ENCODE measurements at places on chromosomes 2 and 18. TPM values are rescaled to one million over a fixed set of nuclear protein-coding genes. Genes with fewer than 3 reads are reported as not detected.

GRCh38 chr2:144629935-144630334, 110.0 kb upstream of the ZEB2 start:
- no peak overlapping the region for H3K4me3 ChIP-seq

DNA sequence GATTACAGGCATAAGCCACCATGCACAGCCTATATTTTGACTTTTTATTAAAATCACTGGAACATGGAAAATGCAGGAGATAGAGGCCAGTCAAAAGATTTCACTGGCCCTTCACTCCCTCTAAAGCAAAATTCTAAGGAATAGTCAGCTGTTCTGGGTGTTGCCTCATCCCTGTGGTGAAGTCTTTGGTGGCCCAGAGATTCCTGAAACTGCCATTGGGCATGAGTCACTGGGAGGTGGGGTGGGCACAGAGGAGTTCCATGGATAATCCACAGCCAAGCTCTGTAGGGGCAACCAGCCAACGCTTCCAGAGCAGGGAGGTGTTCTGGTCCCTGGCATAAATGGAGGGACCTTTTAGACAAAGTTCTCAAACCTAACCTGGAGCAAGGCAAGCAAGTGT, 89.7 kb upstream of the TTC39C start:
- no peaks in the 10 kb centered on the region for H3K27me3 ChIP-seq
- no peaks in the 10 kb centered on the region for H3K36me3 ChIP-seq
- no peak for DNase-seq
- H3K4me1 ChIP-seq = peaks cover 26% of the 10 kb centered on the region

- no peaks in the 10 kb centered on the region for H3K36me3 ChIP-seq
- no peak overlapping the region for H3K27ac ChIP-seq
- H3K27me3 ChIP-seq = no peaks in the 10 kb centered on the region
These were observed 36.9 kb downstream of the CRACDL start for GRCh38 chr2:98899041-98899702.

DNA sequence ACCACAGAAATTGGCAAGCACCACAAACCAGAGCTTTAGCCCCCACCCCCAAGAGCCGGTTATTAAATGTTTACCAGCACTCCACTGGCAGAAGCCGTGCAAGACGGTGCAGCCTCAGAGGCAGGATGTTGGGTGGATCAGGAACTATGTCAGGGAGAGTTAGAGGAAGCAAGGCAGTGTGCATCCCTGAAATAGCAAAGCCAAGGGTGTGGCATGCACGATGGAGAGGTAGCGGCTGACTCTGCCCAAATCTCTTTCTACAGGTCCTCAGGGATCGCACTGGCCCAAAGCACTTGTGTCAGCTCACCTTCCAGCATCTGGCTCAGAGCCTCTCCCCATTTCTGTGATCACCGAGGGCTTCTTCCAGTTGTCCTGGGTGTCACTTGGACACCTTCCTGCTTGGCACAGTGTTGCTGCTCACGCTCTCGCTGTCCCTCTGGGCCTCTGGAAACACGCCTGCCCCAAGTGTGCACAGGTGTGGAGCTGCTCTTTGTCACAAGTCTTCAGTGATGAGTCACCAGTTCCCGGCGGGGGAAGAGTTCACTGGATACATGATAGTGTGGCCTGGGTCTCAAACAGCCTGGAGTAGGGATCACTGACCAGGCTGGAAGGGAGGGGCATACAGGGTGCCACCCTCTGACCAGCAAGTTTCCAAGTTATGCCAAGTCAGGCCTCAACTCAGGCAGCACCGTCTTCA, 17.3 kb upstream of the B3GNT7 start:
- no peaks in the 10 kb centered on the region for H3K36me3 ChIP-seq
- H3K27me3 ChIP-seq = no peaks in the 10 kb centered on the region
- DNase-seq = no peak
- no peak overlapping the region for H3K27ac ChIP-seq
- no peaks in the 10 kb centered on the region for H3K4me1 ChIP-seq

- peaks cover 2% of the 10 kb centered on the region for H3K27me3 ChIP-seq
- H3K36me3 ChIP-seq = no peaks in the 10 kb centered on the region
- peak; percentile 75 for DNase-seq
- peaks cover 24% of the 10 kb centered on the region for H3K4me1 ChIP-seq
- no peak overlapping the region for H3K27ac ChIP-seq
These were observed 7.2 kb downstream of the POMC start for GRCh38 chr2:25161055-25161781.

- no peak for DNase-seq
- H3K4me3 ChIP-seq = no peak overlapping the region
- H3K27me3 ChIP-seq = no peaks in the 10 kb centered on the region
- no peak overlapping the region for H3K27ac ChIP-seq
These were observed 16.0 kb downstream of the LRRTM1 start for GRCh38 chr2:80288576-80288975.

DNA sequence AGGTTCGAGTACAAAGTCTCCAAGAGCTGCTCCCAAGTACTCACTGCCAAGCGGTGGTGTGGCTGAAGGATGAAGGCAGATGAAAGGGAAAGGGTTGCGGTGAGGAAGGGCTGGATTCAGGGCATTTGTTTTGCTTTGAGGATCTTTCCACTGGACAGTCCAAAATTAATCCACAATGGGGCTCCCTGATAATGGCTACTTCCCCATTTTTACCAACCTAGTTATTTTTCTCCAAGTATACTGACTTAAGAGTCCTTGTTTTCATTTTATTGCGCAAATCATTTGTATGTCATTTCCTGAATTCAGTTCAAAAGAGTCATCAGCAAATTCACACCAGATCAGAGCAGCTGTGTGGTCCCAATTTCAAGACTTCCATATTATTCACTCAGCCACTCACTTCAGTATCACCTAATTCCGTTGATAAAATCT, 464 bp upstream of the SESTD1 start:
- H3K27ac ChIP-seq = peak overlapping the region; percentile 33
- H3K4me1 ChIP-seq = peaks cover 10% of the 10 kb centered on the region
- DNase-seq = no peak
- H3K4me3 ChIP-seq = peak overlapping the region; percentile 58
- no peaks in the 10 kb centered on the region for H3K36me3 ChIP-seq

DNA sequence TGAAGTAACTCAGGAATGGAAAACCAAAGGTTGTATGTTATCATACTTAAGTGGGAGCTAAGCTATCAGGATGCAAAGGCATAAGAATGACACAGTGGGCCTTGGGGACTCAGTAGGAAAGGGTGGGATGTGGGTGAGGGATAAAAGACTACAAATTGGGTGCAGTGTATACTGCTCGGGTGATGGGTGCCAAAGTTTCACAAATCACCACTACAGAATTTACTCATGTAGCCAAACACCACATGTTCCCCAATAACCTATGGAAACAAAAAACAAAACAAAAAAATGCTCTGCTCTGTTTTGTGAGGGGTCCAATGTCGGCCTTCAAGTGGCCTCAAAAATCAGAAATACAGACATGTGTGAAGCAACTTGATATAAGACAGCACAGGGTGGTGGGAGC, 8.9 kb upstream of the RNF144A start:
- H3K4me3 ChIP-seq = no peak overlapping the region
- H3K27ac ChIP-seq = peak overlapping the region; percentile 6
- H3K27me3 ChIP-seq = no peaks in the 10 kb centered on the region
- H3K4me1 ChIP-seq = peaks cover 71% of the 10 kb centered on the region
- no peak for DNase-seq

DNA sequence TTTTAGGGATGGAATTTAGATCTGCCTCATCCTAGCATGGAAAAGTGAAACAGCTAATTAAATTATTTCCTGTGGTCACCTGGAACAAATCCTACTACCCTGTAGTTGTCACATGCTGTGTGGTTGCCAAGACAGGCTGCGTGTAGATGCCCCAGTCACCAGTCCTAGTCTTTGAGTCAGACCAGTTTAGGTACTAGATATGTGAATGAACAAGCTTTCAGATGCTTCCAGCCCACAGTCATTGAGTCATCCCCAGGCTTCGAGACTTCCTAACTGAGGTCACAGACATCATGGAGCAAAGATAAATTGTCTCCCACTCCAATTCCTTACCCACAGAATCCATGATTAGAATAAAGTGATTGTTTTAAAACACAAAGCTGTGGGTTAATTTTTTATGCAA, 35.8 kb upstream of the GRB14 start:
- no peaks in the 10 kb centered on the region for H3K27me3 ChIP-seq
- H3K27ac ChIP-seq = no peak overlapping the region
- no peaks in the 10 kb centered on the region for H3K36me3 ChIP-seq
- no peak overlapping the region for H3K4me3 ChIP-seq
- no peak for DNase-seq
- no peaks in the 10 kb centered on the region for H3K4me1 ChIP-seq

DNA sequence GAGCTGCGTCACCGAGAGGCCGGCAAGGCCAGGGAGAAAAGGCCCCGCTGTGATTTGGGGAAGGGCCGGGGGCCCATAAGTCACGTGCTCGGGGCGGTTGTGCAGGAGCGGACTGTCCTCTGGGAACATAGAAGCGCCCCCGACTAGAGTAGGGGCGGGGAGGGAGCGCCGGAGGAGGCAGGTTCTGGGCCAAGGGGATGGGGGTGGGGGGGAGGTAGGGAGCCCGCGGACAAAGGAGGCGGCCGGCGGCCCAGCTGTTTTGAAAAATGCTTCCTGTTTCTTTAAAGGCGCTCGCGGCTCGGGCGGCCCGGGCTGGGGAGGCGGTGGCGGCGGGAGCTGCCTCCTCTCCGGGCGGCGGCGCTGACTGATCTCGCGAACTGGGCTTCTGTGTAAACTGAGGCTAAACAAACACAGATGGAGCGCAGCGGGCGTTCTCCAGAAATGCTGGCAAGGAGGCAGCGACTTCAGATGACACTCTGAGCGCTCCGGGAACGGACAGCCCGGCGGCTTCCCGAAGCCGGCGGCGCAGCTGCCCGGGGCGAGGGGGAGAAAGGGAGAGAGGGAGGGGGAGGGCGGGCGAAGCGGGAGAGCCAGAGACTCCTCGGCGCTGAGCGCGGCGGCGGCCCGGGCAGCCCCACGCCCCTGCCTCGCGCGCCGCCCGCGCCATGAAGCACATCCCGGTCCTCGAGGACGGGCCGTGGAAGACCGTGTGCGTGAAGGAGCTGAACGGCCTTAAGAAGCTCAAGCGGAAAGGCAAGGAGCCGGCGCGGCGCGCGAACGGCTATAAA, at the start of gene ATOH8:
Gene ATOH8 (plus strand): TSS at position 467 of the 788 bp plus-strand sequence. CDS start 199 bp downstream, at position 666.
- peak within 1 kb of the TSS; percentile 34 for H3K4me3 ChIP-seq
- H3K27me3 ChIP-seq = peaks cover 64% of the 10 kb centered on the region
- H3K36me3 ChIP-seq = no peaks in the 10 kb centered on the region
- peaks cover 29% of the 10 kb centered on the region for H3K4me1 ChIP-seq

- H3K4me1 ChIP-seq = no peaks in the 10 kb centered on the region
- H3K36me3 ChIP-seq = no peaks in the 10 kb centered on the region
- no peak for DNase-seq
- H3K27me3 ChIP-seq = peaks cover 4% of the 10 kb centered on the region
- H3K27ac ChIP-seq = no peak overlapping the region
- H3K4me3 ChIP-seq = no peak overlapping the region
These were observed 32.6 kb upstream of the PPP3R1 start for GRCh38 chr2:68284896-68285295.

DNA sequence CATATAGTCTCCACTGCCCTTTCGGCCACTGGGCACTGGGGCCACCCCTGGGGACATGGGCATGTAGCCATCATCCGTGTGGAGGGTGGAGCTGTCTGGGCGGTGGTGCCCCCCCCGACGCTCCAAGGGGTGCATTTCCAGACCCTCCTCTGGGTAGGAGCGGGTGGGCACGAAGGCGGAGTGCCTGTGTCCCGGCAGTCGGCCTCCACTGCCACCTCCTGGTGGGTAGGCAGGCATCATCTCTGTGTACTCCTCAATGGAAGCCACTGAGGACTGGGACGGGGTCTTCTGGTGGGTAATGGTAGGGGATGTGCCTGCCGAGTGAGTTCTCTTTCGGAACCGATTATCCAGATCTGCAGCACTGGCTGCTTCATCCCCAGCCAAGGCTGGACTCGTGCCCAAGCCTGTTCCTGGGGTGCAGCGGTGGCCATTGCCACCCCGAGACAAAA, 2.8 kb downstream of the IRS1 start:
- H3K27ac ChIP-seq = no peak overlapping the region
- H3K4me1 ChIP-seq = peaks cover 64% of the 10 kb centered on the region
- peaks cover 7% of the 10 kb centered on the region for H3K27me3 ChIP-seq
- no peak for DNase-seq
- no peak overlapping the region for H3K4me3 ChIP-seq

GRCh38 chr18:58990720-58991119, 126.0 kb downstream of the ZNF532 start:
- H3K4me3 ChIP-seq = no peak overlapping the region
- peaks cover 4% of the 10 kb centered on the region for H3K27me3 ChIP-seq
- no peak overlapping the region for H3K27ac ChIP-seq
- H3K4me1 ChIP-seq = no peaks in the 10 kb centered on the region
- no peak for DNase-seq
- H3K36me3 ChIP-seq = no peaks in the 10 kb centered on the region

DNA sequence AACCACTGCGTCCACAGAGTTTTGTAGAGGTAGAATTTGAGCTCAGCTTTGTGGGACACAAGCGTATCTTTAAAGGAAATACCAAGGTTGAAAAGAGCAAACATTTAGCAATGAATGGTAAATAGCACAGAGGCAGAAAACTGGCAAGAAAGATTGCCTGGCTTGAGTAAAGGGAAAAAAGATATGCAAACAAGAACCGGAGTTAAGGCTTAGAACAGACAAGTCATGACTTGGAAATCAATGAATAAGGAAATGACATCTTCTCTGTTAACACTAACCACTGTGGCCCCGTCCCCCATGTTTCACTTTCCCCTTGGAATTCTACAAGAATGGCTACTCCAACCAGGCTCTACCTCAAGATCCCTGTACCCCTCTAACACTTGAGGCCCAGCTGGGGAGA, 3.8 kb downstream of the STAM2 start:
- no peak for DNase-seq
- no peaks in the 10 kb centered on the region for H3K36me3 ChIP-seq
- H3K4me1 ChIP-seq = peaks cover 22% of the 10 kb centered on the region
- H3K4me3 ChIP-seq = no peak overlapping the region

GRCh38 chr18:50196261-50196660, 1.3 kb upstream of the MYO5B start:
- no peak overlapping the region for H3K4me3 ChIP-seq
- H3K27ac ChIP-seq = no peak overlapping the region
- no peaks in the 10 kb centered on the region for H3K36me3 ChIP-seq
- no peak for DNase-seq

Gene HOXD12
- total RNA-seq = not detected

Gene SPIRE1
- 0.99 TPM for total RNA-seq

Gene REG3A
- total RNA-seq = not detected

Gene GCG
- not detected for total RNA-seq

Gene ANKRD30BL
- not detected for total RNA-seq

Gene IL1R1
- 0.22 TPM for total RNA-seq

Gene CHST9
- not detected for total RNA-seq

Gene DNER
- not detected for total RNA-seq

Gene DES
- total RNA-seq = not detected

Measured in CD4-positive, alpha-beta T cell (primary cell).